ENCODE measurements at places on chromosomes 12 and 14.

DNA sequence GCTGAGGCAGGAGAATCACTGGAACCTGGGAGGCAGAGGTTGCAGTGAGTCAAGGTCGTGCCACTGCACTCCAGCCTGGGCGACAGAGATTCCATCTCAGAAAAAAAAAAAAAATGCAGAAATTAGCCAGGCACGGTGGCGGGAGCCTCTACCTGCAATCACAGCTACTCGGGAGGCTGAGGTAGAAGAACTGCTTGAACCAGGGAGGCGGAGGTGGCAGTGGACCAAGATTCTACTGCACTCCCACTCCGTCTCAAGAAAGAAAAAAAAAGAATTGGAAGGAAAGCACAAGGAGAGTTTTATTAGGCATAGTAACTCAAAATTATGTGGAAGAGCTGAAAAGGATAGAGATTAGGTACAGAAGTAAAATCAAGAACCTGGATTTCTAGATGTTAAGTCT, 20.8 kb upstream of the AMHR2 start:
- no peak for DNase-seq

GRCh38 chr12:66144791-66145754, 14.5 kb upstream of the LLPH start:
- DNase-seq, result no peak

DNA sequence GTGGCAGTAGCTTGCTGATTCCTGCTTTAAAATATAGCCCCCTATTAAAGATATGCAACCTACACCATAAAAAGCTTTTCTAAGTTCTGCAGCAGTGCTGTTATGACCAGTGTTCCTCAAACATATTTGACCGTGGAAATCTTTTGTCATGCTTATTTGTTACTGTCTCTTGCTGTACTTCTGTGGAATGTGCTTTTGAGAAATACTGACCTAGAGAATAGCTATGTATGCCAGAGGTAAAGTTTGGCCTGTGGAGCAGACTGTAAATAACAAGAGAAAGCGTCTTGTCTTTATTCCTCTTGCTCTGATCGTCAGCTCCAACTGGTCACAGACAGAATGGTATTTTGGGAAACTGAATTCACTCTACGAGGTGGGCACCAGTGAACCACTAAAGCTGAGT, 239.0 kb downstream of the FBXL14 start:
- DNase-seq, result no peak

- DNase-seq, result no peak
Measured at GRCh38 chr12:31846405-31846804, 112.8 kb upstream of the RESF1 start.

DNA sequence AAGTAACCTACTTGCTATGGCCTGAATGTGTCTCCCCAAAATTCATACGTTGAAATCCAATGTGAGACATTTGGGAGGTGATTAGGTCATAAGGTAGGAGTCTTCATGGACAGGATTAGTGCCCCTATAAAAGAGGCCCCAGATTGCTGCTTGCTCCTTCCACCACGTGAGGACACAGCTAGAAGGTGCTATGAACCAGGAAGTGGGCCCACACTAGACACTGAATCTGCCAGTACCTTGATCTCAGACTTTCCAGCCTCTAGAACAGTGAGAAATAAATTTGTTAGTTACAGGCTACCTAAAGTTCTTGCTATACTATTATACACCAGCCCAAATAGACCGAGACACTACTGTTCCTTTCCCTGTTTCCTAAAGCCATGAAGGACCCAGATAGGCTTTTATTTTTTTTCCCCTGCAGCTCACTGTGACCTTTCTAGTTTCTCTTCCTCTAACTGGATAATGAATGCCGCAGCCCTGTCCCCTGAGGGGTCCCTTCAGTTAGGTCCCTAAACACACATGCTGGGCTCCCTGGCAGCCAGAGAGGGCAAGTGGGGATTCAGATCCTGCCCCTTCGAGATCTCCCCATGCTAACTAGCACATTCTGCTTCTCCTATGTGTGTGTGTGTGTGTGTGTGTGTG, 19.3 kb downstream of the SLC25A3 start:
- no peak for DNase-seq

- DNase-seq, result peak; percentile 63
Measured at GRCh38 chr12:95117178-95117599, 43.8 kb upstream of the NR2C1 start.

GRCh38 chr12:1925684-1926006, 7.2 kb upstream of the CACNA2D4 start:
- DNase-seq, result no peak

DNA sequence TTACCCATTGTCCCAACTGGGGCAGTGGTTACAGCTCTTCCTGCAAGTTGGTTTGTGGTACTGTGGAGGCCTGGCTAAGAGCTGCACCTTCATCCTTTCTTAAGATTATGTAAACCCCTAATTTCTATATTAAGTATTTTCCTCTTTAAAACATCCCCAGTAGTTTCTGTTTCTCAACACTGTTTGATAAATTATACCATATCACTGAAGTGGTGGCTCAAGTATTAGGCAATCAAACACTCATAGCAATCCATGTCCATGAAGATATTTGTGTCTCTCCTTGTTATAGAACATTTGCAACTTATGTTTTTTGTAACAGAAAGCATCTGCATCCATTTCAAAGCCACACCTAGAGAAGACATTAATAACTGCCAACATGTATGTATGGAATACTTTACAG, 31.8 kb downstream of the ATXN3 start:
- no peak for DNase-seq

DNA sequence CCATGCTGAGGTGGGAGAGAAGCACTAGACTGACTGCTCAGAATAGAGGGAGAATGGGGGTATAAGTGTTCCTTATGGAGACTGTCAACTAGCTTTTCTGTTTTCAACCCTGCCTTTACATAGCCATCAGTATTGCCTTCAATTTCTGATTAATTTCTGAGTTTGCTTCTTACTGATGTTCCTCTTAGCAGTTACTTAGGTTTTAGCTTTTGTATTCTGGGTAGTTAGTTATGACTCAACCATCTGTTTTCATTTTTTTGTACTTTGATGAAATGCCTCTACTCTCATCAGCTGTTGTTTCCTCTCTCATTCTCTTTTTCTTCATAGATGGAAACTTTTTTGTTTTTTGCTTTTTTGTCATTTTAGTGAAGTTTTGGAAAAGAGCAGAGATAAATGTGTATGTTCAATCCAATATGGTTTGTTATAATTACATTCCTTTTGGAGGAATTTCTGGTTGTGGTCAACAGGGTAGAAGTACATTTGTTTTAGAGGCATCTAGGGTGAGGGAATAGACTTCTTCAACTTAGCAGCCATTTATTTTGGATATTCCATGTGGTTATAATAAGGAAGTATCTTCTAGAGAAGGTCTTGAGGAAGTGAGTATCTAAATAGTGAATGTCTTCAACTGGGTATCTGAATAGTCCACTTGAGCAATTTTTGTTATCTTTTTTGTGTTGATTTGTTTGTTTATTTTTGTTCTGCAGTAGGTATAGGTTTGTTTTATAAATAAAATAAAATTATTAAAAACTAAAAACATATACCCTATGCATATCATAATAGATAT, 29.6 kb downstream of the PMCH start:
- DNase-seq, result no peak

GRCh38 chr12:72368719-72369422, 96.7 kb downstream of the TRHDE start:
- DNase-seq, result no peak

- DNase-seq, result no peak
Measured at GRCh38 chr12:76766161-76766560, 2.2 kb downstream of the ZDHHC17 start.

GRCh38 chr12:102059343-102059742, 2.4 kb downstream of the WASHC3 start:
- DNase-seq, result peak; percentile 52

DNA sequence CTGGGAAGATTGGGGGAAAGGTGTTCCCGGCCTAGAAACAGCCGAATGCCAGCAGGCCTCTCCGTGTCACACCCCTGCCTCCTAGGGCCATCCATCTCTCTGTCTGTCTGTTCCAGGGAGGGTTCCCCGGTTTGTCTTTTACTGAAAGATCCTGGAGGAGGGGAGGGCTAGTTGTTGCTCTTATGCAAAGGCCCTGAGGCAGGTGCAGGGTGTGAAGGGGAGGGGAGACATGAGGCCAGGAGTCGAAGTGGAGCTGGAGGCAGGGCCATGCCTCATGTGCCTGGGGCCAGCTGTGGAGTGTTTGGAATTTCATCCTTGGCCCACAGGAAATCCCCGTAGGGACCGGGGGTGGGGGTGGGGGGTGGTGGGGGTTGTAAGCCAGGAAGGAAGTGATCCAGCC, 8.7 kb upstream of the RCOR1 start:
- DNase-seq, result no peak

DNA sequence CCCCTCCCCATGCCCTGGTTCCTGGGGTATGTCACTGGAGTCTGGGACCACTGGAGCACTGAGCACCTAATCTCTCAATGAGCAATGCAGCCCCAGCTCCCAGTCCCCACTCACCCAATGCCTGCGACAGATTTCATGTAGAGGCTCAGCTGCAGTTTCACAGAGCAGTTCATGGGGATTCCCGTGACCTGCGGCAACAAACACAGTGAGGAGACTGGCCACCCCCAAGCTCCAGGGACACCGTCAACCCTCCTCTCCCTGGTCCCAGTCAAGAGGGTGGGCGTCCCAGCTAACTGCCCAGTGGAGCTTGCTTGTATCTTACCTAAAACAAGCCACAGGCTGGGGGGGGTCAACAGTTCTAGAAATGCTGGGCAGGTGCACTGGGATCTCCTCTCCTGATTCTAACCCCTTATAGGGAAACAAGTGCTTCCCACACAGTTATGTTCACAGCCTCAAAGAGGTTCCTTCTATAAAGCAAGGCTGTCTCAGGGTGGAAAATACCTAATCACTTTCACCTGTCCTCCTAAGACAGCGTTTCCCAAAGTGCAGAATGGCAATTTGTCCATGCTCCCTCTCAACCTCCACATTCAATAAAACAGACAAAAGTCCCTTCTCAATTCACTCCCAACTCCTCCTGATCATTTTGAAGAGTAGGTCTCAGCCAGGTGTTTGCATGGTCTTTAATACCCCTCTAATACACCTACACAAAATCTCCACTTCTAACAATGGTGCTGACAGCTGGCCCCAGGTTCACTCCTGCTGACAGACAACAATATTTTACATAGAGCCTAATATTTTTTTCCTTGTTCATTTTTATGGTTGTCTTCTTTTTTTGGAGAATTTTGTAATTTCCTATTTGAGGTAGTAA, 68.3 kb downstream of the SCARB1 start:
- DNase-seq, result no peak

DNA sequence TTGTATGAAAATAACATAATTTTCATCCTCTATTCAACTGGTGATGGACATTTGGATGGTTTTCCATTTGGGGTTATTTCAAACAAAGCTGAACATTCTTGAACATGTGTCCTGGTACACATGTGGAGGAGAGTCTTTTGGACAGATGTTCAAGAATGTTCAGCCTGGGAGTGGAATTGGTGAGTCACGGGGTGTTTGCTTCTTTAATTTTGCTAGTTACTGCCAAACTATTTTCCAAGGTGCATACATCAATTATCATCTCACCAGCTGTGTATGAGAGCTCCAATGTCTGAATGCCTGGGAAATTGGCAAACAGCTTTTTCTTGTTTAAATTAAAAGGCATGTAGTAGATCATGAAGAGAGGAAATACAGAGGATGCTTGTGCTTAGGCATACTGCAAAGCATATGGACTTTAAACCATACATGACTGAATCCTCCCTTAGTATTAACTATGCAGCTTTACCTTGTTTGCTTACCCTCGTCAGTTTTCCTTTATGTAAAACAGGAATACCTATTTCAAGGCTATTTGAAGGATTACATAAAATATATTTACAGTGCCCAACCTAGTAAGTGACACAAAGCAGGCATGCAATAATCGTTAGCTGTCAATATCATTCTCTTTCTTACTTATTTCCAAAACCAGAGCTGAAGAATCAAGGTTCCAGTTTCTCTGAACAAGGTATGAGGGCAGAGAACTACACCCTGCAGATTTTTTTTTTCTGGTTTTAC, 152.1 kb downstream of the ITPR2 start:
- no peak for DNase-seq

DNA sequence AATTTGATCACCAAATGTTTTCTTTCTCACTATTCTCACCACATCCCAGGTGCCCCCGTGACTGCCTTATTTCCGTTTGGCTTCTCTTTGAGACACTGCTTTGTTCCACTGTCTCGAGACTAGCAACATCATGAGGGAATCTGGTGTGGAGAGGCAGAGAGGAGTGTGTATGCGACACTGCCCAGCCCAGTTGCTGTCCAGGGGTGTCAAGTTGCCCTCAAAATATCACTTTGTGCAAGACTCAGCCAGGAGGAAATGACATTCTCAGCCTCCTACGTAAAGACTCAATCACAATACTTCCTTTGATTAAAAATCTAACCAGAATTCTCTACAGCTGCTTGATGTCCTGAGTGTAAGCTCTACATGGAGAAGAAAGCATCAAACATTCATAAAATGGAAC, 48.2 kb upstream of the EEA1 start:
- DNase-seq, result no peak

DNA sequence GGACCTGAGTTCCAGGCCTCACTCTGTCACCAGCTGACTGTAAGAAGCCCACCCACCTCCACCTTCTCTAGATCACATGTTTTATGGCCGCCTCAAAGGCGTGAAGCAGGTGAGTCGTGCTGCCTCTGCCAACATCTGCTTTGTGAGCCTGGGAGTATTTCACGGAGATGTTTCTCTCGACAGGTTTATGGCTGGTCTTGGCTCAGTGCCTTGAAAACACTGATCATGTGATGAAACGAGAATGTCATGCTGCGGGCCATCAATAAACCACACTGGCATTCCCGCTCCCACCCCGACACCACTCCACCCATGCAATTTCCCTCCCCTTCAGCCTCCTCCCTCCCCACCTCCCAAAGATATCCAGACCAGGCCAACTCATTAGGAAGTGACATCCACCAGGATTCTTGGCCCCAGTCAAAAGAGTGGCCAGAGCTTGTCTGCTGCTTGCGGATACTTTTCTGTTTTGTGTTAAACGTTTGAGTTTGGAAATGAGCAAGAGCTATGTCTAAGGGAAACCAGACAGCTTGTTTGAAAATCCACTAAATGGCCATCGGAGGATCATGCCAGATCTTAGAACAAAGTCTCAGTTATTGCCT, 53.8 kb upstream of the NTF3 start:
- no peak for DNase-seq

- no peak for DNase-seq
Measured at GRCh38 chr14:72763892-72764291, 130.0 kb downstream of the DPF3 start.

- DNase-seq, result no peak
Measured at GRCh38 chr12:117318591-117318990, 42.8 kb downstream of the NOS1 start.

DNA sequence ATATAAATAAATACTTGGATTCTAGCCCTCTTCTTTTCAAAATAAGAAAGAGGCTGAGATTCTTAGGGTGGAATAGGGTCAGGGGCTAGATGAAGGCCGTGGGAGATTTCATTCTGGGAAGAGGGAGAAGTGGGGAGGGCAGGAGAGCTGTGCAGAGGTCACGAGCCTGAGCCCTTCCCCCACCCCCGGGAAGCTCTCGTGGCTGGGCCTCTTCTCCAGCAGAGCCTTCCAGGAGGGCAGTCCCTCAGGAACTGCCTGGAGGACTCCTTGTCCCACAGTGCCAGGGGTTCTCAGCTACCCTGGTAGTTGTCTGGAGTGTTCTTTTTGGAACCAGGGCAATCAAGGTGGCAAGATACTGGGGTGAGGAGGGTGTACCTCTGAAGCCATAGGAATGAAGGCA, 94.0 kb downstream of the ESR2 start:
- DNase-seq, result no peak

Data from CD4-positive, alpha-beta memory T cell (primary cell).